A673 (cell line): ENCODE measurements at places on chromosomes 1 and 21.
A peak's percentile ranks its signal among the peaks of the same experiment; 100 is the strongest.

GRCh38 chr1:9150582-9151327 is 21.9 kb upstream of the GPR157 start:
- no peak for DNase-seq

GRCh38 chr1:86068841-86069756 is 87.5 kb downstream of the COL24A1 start:
- no peak for DNase-seq

DNA sequence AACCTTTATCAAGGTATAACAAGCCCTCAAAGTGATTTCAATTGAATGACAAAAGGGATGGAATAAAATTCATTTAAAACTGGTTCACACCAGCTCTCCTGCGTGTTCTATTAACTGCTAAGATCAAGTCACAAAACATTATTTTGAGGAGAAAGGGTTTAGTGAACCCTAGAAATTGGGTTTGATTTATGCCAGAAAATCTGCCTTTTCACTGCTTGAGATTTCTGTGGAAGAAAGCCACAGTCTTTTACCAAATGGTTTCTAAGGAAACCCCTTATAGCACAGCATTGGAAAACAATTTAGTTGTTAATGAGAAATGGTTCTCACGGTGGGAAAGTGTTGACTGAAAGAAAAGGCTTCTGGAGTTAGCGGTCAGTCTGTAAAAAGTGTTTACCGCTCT is 43.6 kb upstream of the DPH5 start:
- no peak for DNase-seq

GRCh38 chr21:36441715-36442114 is 38.2 kb downstream of the CLDN14 start:
- no peak for DNase-seq

DNA sequence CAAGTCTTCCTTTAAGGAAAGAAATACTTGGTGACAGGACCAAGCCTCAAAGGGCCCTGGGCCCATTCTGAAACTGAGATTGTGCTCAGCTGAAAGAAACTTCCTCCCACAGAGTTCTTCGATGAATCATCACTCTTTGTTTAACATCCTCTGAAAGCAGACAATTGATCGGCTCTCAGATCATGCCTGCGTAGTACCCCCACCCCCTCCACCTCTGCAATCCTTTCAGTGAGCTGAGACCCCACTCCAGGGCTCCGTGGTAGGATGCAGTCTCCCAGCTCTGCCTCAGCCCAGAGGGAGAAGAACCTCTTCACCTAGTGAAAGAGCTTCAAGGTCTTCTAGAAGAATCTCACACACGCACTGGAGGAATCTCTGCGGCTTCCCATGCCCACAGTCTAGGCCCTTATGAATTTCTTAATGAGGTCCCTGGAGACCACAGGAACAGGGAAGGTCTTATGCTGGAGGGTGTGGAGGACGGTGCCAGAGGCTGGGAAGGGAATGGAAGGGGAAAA is 104.9 kb upstream of the SOD1 start:
- peak; percentile 67 for DNase-seq

GRCh38 chr1:63624911-63625310 is 31.7 kb downstream of the PGM1 start:
- DNase-seq, result no peak

DNA sequence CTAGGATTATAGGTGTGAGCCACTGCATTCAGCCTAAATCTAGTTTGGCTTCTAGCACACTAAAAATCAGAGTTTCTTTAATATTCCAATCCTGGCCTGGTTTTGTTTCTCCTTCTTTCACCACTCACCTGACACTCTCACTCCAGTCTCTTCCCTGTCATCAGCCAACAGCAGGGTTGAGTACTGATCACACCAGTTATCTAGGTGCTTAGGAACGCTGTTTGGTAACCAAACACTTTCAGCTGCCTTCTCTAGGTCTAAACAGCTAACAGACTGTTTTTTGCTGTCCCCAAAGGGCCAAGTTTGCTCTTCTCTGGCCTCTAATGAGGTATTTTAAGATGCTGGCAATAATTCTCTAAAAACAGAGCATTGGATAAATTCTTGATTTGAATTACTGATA is 17.7 kb upstream of the FRRS1 start:
- no peak for DNase-seq

DNA sequence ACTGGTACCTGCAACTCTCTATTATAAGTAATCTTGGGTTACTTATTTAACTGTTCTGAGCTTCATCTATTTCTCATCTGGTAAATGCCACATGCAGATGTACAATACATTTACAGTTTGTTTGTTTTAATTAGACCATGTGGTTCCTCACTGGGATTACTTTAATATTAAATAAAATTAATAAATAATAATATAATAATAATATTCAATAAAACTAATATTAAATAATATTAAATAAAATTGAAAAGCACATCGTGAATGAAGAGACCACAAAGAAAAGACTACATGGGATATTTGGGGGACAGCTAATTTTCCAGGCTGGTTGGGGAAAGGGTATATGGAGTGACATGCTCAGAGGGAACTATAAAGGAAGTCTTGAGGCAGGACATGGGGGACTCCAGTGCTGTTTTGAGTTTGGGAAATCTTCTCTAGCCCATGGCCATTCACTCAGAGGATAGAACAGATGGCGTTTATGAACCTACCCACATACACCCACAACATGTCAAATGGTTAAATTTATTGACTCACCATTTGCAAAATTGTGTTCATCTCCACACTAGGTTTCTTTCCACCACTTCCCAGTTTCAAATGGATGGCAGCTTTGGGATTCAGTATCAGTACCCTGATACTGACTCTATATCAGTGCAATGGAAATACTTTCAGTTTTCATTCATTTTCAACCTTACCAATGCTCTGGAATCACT is 25.6 kb downstream of the DIRAS3 start:
- no peak for DNase-seq
